ENCODE measurements at places on chromosomes 4 and X.
A peak's percentile ranks its signal among the peaks of the same experiment; 100 is the strongest.

DNA sequence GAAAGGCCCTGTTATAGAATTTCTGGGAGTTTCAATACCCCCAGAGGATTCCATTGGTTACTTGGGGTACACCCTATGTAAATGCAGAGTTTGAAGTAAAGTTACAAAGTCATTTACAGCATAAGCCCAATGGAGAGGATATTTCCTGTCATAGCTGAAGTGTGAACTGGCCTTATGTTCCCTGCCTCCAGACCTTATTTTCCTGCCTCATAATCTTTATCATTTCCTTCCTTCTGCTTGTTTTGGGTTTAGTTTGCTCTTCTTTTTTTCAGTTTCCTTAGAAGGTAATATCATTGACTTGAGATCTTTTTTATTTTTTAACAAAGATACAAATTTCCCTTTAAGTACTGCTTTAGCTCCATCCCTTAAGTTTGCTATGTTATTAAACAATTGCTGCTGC is 85.4 kb downstream of the PPEF1 start:
- no peak for DNase-seq

- no peak for DNase-seq
These were observed 121.8 kb downstream of the TSPAN5 start for GRCh38 chr4:98536631-98537030.

- DNase-seq = no peak
These were observed 164.6 kb downstream of the MID1IP1 start for GRCh38 chrX:38965888-38966287.

- no peak for DNase-seq
These were observed 216.1 kb upstream of the FAT1 start for GRCh38 chr4:186939766-186940165.

DNA sequence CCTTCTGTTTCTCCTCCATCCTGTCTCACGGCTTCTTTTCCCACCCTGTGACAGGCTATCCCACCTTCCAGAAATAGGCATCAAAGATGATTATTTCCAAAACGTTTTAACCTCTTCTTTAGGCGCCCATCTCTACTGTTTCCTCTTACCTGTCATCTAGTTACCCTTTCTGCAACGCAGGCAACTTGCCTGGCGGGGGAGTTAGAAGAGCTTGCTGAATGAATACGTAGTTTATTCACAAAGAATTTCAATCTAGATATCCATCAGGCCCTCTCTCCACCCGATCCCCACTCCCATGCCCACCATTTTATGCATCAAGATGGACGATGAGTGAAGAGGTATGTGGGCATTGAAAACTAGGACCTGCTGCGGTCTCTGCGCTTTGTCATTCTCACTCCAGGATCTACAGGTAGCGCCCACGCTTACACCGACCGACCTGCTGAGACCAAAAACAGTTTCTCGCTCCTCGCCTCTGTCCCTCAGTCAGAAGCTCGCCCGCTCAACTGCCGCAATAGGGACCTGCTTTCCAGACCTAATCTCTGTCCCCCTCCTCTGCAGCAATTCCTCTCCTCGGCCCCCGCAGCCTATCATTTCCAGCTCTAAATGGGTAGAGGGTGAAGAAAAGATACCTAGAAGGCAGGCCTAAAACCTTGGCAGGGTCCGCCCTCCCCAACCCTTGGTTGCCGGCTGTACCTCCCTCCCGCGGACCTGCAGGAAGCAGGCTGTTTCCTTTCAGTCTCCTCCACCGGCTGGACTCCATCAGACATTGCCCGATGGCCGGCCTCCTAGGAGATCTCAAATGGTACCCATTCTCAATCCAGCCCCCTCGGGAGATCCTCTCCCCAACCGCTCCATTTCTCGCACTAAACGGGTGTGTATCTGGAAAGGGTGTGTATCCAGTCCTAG is 624 bp downstream of the BEX5 start:
- no peak for DNase-seq

GRCh38 chr4:6546681-6547447 is 28.1 kb upstream of the MAN2B2 start:
- peak; percentile 25 for DNase-seq

DNA sequence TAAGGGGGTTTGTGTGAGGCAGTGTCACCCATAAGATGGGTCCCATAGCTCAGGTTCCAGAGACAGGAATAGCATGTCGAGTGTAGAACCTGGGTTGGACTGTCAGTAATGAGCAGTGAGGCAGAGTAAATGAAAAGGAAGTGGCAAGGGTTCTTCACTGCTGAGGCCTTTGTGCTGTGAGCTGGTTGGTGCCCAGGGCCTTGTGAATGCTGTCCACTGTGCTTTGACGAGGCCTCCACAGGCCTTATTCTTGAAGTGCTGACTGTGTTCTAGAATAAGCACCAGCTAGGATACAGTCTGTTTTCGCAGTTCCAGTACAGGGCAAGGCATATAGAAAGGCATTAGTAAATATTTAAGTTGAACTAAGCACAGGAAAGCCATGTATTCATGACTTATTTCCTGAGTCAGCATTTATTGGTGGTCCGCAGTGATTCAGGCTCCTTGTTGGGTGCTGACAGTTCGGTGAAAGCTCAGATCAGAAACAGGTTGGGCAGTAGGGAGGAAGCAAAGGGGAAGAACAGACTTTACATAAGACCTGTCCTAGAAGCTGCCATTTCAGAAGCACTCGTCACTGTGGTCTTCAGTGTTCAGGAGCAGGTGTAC is 25.6 kb upstream of the TADA2B start:
- no peak for DNase-seq

Data from HS-5 (cell line).